NCI-H187 treated with DMSO at 0.1 percent for 48 hours (cell line): ENCODE measurements at places on chromosomes 12 and 14.

- DNase-seq: no peak
Measured at GRCh38 chr14:105051182-105052109, 13.8 kb downstream of the GPR132 start.

- no peak for DNase-seq
Measured at GRCh38 chr14:93090826-93091555, 24.7 kb downstream of the ITPK1 start.

DNA sequence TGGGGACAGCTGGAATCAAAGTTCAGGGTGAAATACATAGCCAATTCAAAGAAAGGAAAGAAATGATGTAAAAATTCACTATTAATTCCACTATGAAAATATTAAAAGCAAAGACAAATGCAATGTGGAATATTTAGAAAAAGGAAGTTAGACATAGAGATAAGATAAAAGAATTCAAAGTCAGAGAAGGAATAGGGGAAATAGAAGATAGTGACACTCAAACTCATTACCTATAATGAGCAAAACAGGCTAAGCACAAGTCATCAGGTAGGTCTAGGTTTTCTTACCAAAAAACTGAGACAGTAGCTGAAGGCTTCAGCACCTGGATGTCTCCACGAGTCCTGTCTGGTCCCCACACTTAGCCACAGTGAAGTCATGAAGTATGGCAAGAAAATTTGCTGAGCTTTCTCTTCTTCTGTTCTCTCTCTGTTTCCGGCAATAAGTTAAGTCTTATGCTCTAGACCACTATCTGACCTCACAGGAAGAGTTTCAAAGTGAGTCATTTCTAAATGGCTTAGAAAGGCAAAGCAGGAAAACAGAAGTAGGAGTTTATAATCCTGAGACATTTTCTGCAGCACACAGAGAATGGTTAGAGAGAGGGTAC lies at the start of gene C3AR1:
Gene C3AR1 (minus strand): TSS at position 369 of the 604 bp plus-strand sequence. CDS start 6,174 bp downstream, outside the sequence.
- DNase-seq: no peak

GRCh38 chr14:68807148-68807600 lies 14.3 kb upstream of the ZFP36L1 start:
- no peak for DNase-seq

DNA sequence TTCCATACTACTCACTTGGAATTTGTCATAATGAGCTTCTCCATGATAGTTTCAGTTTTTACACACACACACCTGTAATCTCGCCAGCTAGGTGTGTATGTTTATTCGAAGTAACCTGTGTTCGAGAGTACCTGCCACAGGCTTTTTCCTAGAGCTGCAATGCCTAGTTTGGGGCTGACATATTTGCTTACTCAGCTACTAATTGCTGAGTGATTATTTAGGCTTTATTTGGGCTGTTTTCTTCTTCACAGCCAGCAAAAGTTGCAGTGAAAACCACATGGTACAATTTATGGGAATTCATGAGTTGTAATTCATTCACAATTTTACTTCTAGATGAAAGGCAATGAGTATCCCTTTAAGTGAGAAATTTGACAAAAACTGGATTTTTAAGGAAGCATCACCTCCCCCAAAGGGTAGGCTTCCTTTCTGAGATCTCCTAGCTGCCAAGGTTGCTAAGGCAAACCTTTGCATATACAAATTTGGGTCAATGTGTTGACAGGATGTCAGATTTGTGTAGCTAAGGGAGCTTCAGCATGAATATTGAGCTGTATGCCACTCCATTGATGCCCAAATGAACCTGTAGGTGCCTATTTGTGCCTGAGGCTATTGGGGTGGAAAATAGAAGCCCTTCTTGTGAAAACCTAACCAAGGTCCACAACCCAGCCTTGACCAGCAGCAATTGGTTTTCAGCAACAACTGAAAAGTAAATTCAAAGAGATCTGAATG lies 108.7 kb upstream of the OTX2 start:
- DNase-seq: no peak

DNA sequence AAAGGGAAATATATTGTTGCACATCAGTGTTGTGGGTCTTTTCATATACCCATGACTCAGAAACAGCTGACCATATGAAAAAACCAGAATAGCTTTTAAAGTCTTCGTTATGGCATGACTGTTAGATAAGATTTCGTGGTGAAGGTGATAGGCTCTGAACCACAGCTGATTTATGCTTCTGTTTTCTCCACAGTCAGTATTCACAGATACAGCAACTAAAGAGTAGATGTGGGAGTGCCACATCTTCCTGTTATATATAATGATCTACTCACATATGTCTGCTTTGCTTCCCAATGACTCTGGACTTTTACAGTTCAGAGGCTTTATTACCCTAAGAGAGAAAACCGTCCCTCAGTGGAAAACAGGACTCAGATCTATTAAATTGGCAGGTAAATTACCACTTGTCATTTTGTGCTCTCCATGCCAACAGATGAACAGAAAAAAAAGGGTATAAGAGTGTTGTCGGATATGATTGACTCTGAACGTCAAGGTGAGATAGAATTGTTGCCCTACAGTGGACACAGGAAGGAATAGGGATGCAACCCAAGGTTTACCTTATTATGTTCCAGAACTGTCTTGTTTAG lies 1037.1 kb downstream of the GALC start:
- no peak for DNase-seq

DNA sequence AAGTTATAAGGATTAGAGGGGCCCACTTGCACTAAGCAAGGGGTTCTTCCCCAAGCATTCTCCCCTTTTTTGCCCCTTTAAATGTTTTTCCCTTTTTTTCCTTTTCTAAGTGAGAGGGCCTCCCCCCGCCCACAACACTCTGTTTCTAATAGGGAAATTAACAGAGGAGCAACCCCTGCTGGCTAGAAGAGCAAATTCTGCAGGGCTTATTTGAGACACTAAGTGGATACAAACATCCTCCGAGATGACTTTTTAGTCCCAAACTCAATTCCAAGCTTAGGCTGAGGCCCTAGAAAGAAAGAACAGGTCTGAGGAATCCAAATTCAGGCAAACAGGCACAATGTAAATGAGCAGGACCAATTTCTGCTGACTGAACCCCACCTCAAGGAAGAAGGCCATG lies 138.9 kb downstream of the GPR65 start:
- no peak for DNase-seq

DNA sequence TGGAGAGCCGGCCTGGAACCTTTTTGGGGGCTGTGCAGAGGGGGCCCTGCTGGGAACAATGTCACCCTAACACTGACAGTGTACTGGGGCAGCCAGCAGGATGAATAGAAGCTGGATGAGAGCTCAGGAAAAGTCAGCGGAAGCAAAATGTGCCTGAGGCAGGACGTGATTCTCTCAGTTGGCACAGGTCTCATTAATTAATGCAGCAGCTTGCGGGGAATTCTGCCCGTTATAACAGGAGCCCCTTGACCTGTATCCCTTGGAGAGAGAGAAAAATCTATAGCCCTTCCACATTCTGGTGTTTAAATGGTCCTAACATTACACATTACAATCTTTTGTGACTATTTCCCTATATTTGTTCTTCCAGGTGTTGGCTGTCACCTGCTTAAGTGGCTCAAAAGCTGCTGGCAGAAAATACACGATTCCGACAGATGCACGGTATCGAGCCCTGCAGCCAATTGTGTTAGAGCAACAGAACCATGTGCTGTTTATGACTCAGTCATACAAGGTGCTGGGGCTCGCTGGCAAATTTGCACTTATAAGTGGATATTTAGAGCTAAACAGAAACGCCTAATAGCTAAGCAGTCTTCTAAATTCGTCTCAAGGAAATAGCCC lies 854.7 kb downstream of the AACS start:
- no peak for DNase-seq

DNA sequence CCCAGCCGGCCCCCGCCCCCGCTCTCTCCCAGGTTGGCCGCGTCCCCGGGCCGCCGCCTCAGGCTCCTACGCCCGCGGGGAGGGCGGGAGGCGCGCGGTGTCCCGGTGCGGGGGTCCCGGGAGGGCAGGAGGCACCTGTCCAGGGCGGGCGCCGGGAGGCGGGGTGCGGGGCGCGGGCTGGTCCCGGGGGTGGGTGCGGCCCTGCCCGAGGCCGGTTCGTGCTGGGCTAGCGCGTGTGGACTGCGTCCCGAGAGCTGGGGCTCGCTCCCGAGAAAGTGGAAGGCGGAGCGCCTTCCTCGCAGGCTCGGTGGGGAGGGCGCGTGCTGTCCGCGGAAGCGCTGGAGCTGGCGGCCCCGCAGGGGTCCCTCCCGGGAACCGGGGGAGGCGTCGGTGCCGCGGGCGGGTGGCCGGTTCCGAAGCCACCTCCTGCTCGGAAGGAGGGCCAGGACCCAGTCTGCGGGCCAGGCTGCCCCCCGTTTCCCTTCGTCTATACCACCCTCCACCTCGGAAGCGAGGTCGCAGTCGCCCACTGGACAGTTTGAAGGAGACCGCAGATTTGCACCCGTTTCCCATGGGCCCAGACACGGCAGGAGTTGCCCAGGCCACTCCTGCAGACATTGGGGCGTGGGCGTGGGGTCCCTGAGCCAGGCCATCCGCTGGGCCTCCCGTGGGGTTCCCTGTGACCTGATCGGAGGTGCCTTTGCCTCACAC lies 636 bp downstream of the ZFYVE21 start:
- no peak for DNase-seq

GRCh38 chr12:122005252-122005776 lies 16.4 kb upstream of the BCL7A start:
- no peak for DNase-seq

GRCh38 chr12:19140381-19141236 lies 11.1 kb downstream of the PLEKHA5 start:
- DNase-seq: no peak

GRCh38 chr12:82971584-82971983 lies 284.9 kb downstream of the TMTC2 start:
- DNase-seq: no peak

DNA sequence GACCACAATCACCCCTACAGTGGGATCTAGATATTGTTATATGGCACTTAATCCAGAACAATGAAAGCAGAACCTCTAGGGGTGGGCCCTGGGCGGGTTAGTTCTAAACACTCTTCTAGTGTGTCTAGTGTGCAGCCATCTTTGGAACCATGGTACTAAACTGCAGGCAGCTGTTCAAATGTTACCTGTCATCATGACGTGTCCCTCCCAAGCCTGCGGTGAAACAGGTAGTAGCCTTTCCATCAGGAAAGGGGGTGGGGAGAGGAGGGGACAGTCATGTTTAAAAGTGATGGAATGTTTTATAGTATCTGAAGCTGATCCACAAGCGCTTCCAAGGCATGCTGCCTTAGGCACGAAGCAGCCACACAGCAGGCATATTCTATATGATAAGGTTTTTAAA lies 122.6 kb upstream of the SLC35F4 start:
- DNase-seq: no peak

DNA sequence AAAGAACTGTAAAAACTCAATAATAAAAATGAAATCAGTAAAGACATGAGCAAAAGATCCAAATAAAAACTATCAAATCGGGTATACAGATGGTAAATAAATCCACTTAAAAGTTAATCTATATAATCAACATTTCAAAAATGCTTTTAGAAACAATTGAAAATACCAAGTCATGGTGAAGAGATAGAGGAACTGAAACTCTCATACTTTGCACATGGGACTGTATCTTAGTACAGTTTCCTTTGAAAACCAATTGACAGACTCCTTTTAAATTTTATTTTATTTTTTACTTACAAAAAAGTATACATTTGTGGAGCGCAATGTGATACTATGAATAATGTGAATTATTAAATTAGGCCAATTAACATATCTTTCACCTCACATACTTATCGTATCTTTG lies 98.6 kb upstream of the FAR2 start:
- no peak for DNase-seq

- DNase-seq: no peak
Measured at GRCh38 chr12:68119724-68120211, 39.8 kb downstream of the IFNG start.

- DNase-seq: no peak
Measured at GRCh38 chr14:50423529-50423928, 26.8 kb upstream of the CDKL1 start.

DNA sequence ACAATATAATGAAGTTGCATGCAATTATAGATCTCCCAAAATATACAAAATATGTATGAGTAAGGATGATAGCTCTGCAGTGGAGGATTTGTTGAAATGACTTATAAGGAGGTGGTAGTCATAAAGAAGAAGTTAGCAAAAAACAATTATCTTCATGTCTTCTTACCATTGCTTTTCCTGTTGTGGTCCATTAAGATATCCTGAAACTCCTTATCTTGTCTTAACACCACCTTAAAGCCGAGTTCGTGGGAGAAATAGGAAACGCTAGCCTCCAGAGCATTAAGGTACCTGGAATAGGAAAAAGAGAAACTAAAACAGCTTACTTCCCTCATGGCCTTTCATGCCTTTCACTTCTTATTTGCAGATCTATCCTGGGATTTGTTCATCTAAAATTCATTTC lies 15.2 kb downstream of the GUCY2C start:
- no peak for DNase-seq

DNA sequence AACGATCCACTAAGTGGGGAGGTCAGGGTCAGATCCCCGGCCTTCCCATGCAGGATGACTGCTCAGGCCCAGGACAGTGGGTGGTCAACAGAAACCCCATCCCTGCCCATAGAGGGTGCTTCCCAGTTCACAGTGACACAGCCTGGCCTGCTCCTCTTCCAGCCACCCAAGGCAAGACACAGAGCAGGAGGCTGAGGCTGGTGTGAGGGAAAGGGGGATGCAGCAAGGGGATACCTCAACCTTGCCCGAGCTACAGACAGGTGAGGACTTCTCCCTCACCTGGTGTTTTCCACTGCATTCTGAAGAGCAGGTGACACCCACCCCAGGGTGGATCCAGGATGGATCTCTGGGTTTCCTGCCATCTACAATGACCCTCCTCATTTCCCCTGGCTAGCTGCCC lies 106.7 kb downstream of the KIF26A start:
- DNase-seq: no peak

DNA sequence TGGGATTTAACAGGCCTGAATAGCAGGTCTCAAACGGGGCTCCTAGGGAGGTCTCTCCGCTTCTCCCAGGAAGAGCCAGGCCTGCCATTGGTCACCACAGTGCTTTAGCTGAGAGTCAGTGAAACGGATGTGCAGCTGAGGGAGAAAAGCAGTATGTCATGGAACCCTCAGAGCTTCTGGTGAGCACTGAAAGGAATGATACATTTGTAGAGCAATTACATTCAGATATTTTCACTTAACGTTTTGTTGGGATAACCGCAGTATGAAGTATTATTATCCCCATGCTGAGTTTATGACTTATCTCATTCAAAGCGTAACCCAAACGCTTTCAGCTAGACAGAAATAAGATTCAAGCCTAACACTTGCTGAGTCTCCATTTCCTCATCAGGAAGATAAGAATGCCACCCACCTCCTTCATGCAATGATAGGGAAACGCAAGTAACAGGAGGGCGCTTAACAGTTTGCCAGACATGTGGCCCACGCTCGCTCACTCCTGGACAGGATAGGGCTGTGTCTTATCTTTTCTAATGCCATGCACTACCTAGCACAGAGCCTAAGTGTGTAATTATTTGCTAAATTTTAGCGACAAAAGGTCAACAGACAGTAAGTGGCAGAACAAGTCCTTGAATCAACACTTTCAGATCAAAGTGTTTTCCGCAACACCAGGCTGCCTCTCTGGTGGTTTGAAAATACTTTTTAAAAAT lies 28.2 kb downstream of the DAD1 start:
- no peak for DNase-seq
